ENCODE measurements at places on chromosomes 3 and 15.

DNA sequence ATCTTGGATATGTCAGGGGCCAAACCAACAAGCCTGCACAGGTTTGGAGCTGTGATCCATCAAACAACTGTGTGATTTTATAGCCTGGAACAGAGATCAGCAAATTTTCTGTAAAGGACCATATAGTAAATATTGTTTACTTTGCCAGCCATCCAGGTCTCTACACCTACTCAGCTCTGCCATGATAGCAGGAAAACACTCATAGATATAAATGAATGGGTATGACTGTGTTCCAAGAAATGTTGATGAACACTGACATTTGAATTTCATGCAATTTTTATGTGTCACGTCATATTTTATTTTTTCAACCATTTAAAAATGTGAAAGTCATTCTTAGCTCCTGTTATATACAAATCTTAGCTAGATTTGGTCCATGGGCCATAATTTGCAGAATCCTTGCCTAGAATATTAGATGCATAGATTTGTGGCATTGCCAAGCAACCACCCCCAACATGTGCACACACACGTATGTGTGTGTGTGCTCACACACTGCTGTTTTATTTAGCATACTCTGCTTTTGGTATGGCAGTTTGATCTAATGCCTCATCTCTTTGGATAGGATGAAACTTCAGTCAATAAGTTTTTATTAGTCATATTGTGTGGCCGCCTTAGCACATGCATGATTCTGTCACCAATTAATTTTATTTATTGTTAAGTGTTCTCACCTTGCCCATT is 6.4 kb downstream of the ATXN7 start:
- no peak for DNase-seq

DNA sequence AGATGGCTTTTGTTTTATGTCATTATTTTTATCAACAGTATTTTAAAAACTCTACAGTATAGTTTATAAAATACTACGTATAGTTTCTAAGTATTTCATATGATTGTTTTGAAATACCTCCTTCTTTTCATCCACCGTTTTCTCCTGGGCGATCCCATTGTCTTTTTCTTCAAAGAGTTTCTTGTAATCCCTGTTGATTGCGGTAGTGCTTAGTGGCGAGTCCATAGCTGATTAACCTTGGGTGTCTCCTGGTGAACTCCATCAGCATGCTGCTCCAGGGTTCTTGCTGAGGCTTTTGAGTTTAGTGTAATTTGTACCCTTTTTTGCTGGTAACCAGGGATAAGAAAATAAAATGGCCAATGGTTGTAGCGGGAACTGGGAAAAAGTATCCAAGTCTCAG is 3.6 kb downstream of the PIAS1 start:
- no peak for DNase-seq

GRCh38 chr15:72197041-72197459 is 537 bp downstream of the GRAMD2A start:
- DNase-seq: no peak

GRCh38 chr15:43218908-43219706 is 1.7 kb downstream of the EPB42 start:
- DNase-seq: no peak

- DNase-seq: no peak
Observed at GRCh38 chr3:56930706-56931105, 129.0 kb upstream of the ARHGEF3 start.

- DNase-seq: no peak
Observed at GRCh38 chr15:81311752-81312464, 12.0 kb downstream of the STARD5 start.

DNA sequence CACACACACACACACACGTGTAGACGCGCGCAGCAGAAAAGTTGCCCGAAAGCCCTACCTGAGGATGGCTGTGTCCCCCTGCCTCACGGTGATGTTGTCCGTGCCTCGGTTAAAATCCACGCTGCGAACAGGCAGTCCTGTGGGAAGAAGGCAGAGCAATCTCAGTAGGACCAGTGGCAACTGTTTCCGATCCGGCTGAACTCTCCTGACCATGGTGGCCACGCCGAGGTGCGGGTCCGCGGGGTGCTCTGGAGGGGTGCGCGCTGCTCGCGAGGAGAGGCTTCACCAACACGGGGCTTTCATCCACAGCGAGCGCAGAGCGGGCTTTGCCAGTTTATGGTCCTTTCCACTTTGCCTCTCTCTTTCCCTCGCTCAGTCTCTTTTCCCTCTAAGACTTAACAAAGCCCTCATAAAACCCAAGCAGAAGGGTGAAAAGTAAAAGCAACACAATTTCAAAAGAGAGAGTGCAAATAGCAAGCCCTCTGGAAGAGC is 422 bp downstream of the LSAMP start:
- no peak for DNase-seq

DNA sequence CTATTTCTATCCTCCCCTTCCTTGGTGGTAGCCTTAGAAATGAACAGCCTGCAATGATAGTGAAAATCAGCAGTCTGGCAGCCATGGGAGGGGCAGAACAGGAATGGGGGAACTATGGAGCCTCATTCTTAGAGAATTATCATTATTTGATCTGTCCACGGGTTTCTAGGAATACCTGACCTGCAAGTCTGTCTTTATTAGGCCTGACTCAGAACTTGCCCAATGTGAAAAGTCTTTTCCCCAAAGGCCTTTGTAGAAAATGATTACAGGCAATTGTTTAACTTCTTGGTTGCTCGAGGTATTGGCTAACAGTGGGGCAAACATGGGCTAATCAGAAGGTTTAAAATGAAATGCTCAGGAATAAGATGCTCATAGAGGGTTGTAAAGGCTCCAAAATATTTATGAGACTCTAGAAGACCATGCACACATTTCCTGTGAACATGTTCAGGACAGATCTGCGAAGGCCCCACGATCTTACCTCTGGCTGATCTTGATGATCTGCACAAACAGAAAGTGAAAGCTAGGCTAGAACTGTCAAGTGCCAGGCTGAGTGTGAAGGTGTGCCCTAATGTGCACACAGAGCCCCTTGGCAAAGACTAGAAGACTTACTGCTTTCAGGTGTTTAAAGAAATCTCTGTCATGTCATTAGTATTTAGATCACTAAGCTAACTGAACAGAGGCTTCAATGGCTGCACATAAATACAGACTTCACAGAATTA is 39.6 kb upstream of the LAMP3 start:
- no peak for DNase-seq

GRCh38 chr15:50830477-50831354 is 65.2 kb upstream of the SPPL2A start:
- DNase-seq: no peak

DNA sequence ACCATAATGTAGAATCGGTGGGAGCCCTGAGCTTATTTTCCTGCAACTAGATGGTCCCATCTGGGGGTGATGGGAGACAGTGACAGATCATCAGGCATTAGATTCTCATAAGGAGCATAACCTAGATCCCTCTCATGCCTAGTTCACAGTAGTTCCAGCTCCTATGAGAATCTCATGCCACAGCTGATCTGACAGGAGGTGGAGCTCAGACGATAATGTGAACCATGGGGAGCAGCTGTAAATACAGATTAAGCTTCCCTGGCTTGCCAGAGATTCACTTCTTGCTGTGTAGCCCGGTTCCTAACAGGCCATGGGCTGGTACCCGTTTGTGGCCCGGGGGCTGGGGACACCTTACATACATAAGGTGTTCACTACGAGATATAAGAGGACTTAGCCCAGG is 67.5 kb upstream of the LRRFIP2 start:
- DNase-seq: no peak

DNA sequence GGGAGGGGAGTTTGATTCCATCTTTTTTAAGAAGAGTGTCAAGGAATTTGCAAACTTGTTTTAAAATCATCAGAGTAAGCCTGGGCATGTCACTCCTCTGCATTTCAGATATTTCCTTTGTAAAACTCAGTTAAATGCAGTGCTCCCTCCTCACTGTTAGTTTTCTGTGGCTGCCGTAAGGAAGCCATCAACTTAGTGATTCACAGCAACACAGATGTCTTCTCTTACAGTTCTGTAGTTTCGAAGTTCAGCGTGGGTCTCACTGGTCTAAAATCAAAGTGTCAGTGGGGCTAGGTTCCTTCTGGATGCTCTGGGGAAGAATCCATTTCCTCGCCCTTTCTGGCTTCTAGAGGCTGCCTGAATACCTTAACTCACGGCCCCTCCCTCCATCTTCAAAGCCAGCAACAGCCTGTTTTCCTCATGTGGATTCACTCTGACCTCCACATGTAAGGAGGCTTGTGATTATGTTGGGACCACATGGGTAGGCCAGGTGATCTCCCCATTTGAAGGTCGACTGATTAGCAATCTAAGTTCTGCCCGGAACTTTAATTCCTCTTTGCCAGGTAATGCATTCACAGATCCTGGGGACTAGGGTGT is 12.4 kb downstream of the ISG20 start:
- DNase-seq: no peak

GRCh38 chr3:136885357-136886213 is 23.6 kb downstream of the NCK1 start:
- no peak for DNase-seq

DNA sequence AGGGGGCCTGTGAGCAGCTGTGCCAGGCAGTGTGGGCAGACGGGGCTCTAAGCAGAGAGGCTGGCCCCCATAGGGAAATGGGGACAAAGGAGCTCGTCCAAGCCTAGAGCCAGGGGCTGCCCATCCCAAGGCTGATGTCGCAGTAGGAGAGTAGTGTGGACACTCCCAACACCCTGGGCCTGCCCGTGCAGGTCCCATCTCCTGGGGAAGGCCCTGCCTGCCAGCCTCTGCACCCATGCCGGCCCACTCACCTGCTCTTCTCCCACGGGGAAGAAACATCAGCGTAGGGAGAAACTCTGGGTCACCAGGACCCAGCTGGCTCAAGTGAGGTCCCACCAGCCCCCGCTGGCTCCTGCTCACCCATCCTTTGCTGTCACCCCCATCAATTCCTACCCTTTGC is 10.7 kb upstream of the DUSP7 start:
- DNase-seq: no peak

DNA sequence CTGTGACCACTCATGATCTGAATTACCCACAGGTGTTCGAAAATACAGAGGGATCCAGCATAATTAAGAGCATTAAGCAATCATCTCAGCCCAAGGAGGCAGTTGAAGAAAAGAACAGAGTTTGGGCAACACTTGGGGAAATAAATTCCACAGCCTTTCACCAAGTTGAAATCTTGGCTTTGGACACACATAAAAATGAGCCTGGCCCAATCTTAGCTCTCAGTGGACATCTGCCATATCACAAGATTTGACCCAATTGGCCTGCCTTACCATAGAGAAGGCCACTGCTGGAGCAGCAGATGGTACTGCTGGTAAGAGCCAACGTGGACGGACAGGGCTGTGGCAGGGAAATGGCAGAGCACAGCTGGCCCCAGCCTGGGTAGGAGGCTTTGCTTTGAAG is 13.0 kb downstream of the FOXP1 start:
- DNase-seq: no peak

- no peak for DNase-seq
Observed at GRCh38 chr15:101162701-101163483, 89.0 kb downstream of the CHSY1 start.

DNA sequence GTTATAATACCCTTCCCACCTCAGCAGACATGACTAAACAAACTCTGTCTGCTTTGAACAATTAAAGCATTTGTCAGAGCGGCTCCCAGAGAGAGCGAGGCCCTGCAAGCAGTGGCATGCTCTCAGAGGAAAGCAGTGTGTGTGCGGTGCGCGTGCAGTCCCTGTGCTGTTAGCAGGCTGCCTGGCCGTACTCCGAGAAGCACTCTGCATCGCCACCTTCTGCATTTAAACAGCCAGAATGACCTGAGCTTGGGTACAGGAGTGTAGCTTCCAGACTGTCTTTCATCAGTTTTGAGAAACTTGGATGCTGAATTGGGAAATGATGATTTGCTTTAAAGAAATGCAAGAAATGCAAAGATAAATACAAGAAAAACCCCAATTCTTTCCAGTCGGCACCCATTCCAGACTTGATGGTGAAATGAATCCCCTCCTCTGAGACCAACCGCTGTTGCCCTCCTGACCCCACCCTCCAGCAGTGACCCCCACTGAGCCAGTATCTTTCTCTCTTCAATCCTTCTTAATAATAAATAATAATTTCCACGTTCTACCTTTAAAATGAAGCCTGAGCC is 113.5 kb downstream of the VGLL4 start:
- DNase-seq: no peak

DNA sequence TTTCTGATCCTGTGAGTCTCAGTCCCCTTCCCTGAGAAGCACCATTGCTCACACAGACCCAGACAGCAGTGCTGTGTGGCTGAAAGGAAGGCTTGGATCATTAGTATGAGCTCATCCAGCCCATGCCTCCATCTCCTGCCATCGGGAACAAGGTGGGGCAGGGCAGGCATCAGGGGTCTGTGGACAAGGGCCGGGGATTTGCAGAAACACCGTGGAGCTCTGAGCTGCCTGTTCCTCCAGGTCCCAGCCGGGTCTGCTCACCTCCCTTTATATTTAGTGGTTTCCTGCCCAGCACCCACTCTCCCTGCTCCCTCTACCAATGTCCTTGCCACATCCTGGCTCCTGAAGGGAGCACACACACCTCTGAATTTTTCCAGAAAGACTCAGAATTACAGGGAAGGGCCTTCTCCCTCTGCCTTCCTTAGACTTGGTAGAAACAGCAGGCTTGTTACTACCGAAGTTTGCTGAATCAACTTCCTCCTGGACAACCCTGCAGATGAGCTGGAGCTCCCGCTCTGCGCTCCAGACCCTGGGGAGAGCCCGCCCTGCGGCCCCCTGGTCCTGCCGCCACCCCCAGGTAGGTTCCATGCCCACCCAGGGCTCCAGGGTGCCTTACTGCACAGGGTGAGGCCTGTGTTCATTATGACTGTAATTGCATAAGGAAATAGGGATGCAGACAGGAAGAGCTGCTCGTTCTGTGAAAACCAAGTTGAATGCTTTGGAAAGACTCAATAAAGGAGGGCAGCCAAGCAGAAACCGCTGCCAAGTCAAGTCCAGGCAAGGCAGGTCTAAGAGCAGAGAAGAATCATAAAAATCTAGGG is 128.1 kb downstream of the NSMCE3 start:
- DNase-seq: no peak

GRCh38 chr3:197456261-197457091 is 99.3 kb downstream of the BDH1 start:
- peak; percentile 26 for DNase-seq

- DNase-seq: no peak
Observed at GRCh38 chr3:98440283-98440682, 22.7 kb upstream of the OR5K1 start.

DNA sequence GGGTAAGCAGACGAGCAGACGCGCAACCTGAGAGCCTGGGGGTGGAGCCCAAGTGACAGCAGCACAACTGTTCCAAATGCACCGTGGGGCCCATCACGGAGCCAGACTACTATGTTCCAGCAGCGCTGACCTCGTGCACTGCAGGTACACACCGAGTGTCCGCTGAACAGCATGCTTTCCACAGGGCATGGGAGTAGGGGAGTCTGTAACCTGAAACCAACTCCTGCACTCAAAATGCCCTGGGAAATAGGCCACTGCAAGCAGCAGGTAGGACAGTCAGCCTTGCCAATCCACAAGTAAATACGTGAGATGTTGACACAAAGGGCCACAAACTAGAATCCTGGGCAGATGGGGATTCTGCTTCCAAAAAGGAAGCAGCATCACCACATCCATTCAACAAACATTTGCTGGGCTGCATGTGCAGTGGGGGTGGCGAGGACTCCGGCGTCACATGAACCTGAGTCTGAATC is 73.9 kb downstream of the TBC1D2B start:
- DNase-seq: no peak

All from stimulated activated CD4-positive, alpha-beta T cell treated with anti-CD3 and anti-CD28 coated beads, TNF-alpha, amount 100 ng/mL, for 48 hours (primary cell).